A549 (cell line): ENCODE measurements at places on chromosomes 1 and 21.

DNA sequence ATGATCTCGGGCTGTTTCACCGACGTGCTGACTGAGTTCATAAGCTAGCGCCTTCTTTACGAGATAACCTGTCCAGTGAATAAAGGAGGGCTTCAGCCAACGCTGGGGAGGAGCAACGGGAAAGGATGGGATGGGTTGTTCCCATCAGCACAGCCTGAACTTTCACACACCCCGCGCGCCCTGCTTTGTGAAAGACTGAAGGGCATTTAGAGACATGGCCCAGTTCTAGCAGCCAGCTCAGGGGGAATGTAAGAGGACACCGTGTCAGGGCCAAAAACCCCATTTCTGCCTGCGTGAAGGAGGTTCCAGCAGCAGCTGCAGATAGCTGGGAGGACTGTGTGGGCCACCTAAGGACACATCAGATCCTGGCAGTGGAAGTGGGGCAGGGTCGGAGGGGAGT is 255.1 kb upstream of the RAB4A start:
- no peak for DNase-seq

DNA sequence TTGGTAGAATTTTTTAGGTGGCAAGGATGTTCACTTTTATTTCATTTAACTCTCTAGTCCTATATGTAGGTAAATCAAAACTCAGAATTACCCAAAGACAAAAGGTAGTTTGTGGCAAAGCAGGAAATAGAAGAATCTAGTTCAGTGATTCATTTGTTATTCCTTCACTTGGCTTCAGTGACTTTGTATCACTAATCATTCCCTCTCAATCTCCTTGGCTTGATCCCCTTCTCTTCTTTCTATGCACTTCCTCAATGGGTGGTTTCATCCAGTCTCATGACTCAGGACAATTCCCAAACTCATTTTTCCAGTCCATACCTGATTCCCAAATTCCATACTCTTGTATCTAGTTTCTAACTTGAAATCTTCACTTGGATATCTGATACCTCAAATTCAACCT is 64.9 kb downstream of the PRKACB start:
- DNase-seq, result no peak

DNA sequence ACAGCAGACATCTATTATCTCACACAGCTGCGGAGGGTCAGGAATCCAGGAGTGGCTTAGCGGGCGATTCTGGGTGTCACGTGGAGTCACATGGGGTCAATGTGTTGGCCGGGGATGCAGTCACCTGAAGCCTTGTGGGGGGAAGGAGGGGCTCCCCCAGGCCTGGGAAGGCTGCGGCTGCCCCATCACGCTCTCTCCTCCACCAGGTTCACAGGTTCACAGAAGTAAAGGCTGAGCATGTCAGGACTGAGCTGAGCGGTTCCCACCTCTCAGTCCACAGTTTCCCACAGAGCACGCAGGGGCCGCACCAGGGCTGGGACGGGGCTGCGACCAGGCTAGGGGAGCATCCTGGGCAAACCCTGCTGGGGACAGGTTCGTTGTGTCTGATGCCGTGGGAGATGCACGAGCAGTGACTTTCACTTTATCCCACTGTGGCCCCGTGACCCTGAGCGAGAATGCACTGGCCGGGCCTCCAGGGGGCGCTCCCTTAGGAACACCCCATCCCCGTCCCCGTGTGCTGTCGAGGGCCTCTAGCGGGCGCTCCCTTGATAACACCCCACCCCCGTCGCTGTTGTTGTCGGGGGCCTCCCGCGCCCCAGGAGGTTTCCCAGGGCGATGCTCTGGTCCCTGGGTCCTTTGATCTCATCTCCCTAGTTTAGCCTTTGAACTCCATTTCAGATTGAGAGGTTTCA is 73.2 kb upstream of the TRAPPC10 start:
- peak; percentile 68 for DNase-seq

DNA sequence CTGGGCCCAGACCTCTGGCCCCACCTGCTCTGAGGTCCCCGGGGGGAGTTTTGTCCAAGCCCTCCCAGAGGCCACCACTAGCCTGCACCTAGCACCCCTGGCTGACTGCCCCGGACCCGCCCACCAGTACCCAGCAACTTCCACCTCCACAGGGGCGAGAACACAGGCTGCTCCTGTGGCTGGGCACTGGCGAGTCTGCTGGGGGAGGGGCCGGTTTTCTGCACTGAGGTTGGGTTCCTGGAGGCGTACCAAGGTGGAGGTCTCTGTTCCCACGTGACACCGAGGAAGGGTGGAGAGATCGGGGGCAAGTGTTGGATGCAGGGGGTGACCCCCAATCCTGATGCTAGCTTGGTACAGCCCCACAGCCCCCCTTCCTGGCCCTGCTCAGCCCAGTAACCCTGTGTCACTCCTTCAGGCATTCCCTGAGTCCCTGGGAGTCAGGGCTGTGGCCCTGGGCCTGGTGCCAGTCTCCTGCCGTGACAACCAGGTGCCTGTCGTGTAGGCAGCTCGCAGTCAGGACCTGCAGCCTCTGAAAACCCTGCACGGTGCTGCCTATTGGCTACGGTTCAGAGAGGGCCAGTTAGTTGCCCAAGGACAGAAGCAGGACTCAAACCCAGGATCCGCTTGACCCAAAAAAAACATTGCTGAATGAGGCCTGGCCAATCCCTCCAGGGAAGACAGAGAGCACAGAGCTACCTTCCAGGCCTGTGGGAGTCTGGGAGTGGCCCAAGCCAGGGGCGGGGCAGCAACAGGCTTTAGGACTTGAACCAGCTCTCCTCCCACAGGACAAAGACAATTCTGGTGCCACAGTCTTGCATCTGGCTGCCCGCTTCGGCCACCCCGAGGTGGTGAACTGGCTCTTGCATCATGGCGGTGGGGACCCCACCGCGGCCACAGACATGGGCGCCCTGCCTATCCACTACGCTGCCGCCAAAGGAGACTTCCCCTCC is 3.1 kb downstream of the ESPN start:
- DNase-seq, result no peak

DNA sequence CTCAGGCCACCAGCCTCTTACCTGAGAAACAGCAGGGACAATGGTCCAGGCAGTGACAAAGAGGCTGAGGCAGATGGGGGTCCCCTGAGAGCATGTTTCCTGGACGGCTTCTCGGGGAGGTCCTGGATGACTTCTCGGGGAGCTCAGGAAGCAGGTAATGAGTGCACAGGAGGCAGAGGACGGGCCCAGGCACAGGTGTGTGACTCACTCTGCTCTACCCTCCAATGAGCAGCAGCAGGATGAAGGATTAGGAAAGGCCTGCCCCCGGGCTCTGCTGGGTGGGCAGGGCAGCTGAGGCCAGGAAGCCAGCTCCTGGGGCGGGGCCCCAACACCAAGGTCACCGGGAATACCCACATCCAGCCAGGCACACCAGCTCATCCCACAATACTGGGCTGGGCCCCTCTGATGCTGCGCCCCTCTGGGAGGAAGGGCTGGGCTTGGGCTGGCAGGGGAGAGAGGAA is 17.2 kb upstream of the PTAFR start:
- DNase-seq, result no peak
